ENCODE measurements at places on chromosomes 3 and 15.

DNA sequence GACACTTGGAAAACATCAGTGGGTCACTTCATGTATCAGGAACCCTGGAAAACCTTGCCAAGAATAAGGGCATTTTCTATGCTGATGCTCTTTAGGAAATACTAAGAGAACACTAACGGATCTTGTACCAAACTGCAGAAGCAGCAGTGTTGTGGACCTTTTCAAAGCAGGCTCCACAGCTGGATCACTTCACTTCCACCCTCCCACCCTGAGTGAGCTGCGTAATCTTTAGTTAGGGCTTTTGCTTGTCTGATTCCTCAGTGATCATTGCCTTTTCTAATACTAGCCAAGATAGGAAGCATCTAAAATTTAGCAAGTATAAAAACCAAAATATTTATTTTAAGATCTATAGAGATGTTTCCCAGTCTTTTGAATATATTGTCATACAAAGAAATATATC is 229.0 kb downstream of the EPHA6 start:
- no peak for DNase-seq

DNA sequence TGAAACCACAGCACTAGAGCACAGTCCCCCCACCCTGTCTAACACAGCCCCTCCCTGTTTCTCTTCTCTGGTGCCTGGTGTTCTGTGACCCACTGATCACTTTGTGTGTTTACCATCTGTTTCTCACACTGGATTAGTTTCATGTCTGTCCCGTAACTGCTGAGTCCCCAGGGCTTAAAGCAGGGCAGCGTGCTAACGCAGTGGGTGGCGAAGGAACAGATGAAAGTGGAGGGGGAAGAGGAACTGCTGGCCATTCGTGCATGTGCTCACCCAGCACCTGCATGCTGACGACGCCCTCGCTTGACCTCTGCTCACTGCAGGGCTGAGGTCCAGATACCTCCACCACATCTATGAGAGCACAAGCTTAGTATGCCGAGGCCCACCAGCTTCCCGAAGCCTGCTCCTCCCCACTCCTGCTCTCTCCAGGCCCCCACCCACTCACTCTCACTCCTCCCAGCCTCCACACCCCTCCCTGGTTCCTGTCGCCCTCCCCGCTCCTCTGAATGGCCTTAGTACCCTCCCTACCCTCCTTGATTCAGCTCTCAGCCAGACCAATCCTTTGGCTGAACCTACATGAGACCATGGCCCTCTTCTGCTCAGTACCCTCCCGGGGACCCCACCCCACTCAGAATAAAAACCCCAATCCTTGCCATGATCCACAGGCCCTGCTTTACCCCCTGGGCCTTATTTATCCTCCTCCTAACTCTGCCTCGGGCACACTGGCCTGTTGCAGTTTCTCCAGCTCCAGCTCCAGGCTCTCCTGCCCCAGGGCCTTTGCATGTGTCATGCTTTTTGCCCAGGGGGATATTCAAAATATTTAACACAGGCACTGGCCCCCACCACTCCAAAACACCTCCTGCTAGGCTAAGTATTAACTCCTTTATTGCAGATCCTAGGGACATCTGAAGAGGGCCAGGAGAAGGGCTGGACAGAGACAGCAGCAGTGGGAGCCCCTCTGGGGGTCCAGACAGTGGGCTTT is 15.1 kb upstream of the IQSEC1 start:
- DNase-seq: peak; percentile 70

- no peak for DNase-seq
Measured at GRCh38 chr3:42728056-42728455, 25.5 kb upstream of the HHATL start.

GRCh38 chr3:31980530-31981205 is 394 bp downstream of the OSBPL10 start:
- peak; percentile 84 for DNase-seq

DNA sequence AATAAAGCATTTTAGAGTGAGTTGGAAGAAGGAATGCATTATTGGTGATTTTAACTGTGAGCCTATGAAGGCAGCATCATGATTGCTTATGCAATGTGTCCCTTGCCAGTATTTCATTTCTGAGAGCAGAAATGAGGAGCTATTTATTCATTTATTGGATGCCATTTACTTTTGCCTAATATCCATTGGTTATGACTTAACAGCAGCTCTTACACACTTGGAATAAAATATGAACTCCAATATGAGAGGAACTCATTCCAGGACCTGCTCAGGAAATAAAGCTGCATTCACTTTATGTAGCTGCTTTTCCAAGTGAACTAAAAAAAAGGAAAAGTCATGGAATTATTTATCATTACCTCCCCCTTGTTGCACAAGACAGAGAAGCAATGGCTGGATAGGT is 280.1 kb downstream of the LRTM1 start:
- DNase-seq: no peak

DNA sequence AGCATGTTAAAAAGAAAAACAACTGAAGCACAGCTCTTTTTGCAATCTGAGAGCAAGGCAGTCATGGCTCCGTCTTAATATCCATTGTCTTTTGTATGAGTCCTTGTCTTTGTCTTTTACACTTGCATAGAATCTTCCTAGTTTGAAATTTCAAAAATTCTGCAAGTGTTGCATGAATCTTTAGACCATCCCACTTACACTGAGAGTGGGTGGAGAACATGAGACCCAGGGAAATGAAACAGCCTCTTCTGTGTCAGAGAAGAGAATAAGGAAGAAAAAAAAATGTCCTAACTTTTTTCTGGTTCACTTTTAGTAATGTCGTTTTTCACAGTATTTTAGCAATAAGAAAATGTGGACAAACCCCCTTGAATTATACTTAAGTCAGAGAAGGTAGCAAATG is 12.1 kb upstream of the DCLK3 start:
- no peak for DNase-seq

GRCh38 chr3:109021556-109021955 is 67.9 kb upstream of the GUCA1C start:
- DNase-seq: no peak

DNA sequence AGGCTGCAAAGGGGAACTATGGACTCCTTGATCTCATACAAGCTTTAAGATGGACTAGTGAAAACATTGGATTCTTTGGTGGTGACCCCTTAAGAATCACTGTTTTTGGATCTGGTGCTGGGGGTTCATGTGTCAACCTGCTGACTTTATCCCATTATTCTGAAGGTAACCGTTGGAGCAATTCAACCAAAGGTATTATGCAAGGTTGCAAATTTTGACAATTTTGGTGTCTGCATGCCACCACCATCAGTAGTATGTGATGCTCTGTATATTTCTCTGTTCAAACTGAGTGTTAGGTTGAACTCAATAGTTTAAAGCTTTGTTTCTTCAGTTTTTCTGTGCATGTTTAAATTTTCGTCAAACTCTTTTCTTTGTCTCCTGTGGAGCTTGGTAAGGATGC is 583.8 kb upstream of the NAALADL2 start:
- no peak for DNase-seq

DNA sequence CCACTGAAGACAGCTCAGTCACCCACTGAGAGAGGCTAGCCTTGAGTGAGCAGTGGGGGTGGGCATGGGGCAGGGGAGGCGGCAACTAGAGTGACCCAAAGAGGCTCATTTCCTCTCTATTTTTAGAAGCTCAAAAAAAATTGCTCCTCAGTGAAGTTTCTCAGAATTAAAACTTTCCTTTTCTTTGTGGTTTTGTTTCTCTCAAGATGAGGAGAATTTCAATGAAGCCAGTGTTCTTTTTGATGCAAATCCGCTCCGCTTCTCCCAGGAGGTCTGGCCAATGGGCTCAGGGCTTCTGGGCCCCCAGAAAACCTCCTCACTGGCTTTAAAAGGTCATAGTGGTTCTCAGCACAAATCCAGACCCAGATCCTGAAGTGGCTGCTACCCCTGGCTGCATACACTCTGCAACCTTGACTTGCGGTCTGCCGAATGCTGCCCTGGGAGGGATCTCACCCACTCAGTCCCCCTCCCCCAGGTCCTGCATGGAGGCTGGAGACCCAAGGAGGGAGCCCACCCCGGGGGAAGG is at the start of gene ACSBG1:
Gene ACSBG1 (minus strand): TSS at position 51 of the 526 bp plus-strand sequence. CDS start 64 bp downstream, outside the sequence.
- no peak for DNase-seq

All from NCI-H69 (cell line).